EL (cell line): ENCODE measurements at places on chromosomes 16 and 17.

GRCh38 chr17:33016920-33017319 lies 25.3 kb downstream of the SPACA3 start:
- DNase-seq, result no peak

- no peak for DNase-seq
These were observed 11.3 kb downstream of the LMF1 start for GRCh38 chr16:959232-960040.

GRCh38 chr16:69334696-69335095 lies 4.3 kb upstream of the PDF start:
- DNase-seq, result no peak

DNA sequence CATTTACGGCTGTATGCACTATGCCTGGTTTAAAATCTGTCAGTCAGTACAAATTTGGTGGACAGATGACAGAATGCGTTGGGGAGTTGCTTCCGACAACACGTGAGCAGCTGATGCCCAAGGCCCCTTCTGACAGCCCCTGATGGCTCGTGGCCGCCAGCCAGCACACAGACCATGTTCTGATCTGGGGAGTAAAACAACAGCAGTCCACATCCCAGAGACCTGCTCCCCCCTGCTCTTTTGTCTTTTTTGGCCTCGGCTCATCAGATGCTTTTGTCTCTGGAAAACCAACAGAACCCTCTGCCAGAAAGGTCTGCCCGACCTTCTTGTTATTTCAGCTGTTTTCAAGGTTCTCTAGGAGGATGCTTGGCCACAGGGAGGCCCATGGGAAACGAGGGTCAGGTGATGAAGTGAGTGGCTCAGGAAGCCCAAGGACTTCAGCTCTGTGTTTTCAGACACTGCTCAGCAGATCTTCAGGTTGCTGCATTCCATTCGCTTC lies 10.8 kb downstream of the ARSG start:
- no peak for DNase-seq

DNA sequence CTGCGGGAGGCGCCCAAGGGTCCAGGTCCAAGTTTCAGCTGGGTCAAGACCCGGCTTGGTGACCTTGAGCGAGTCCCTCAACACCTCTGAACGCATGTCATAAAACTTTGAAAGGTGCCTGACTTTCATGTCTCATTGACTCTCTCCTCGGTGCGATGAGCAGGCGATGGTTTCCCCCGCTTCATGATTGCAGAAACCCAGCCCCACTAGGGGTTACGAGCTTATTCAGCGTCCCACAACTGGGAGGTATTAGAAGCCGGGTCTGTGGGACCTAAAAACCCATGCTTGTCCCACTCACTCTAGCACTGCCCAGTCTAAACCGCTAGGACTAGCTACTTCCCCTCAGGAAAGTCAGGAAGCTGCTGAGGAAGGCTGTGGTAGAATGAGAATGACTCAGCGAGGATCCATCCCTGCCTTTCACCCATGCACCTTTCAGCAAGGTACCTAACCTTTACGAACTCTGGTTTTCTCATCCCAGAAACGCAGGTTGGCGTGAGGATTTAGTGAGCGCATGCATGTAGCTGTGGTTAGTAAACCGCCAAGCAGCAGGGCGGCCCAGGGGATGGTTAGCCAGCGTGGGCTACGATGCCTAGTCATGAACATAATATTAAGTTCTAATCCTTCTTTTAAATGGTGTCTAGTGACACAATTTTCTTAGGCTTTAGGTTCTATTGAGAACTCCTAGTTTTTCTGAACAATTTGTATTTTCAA lies 26.2 kb upstream of the RFFL start:
- peak; percentile 65 for DNase-seq

GRCh38 chr17:50240851-50241250 lies 33.4 kb upstream of the TMEM92 start:
- peak; percentile 51 for DNase-seq

DNA sequence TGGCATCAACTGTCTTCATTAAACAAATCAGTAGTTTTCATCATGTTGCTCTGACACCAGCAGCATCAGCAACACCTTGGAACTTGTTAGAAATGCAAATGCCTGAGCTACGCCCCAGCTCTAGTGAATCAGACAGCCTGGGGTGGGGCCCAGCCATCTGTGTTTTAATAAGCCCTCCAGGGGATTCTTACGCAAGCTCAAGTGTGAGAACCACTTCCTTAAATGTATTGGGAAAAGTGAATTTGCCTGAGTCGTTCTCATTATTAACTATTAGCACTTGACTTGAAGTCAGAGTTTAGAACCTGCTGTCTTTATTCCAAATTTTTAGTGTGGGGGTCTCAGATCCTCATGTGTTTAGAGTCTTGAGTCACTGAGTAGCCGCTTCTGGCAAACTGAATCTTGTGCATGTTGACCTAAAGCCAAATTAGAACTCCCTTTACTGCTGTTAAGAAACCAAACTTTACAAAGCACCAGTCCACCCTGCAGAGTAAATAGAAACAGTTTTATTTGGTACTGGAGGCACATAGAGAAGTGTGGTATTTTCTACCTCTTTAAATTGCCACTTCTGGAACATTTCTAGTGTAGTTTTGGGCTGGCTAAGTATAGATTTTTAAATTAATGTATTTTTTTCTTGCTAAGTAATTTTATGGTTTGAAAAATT lies 137.4 kb upstream of the COX10 start:
- DNase-seq, result peak; percentile 53

- DNase-seq, result peak; percentile 21
These were observed 615 bp downstream of the PRPSAP1 start for GRCh38 chr17:76353004-76353598.

DNA sequence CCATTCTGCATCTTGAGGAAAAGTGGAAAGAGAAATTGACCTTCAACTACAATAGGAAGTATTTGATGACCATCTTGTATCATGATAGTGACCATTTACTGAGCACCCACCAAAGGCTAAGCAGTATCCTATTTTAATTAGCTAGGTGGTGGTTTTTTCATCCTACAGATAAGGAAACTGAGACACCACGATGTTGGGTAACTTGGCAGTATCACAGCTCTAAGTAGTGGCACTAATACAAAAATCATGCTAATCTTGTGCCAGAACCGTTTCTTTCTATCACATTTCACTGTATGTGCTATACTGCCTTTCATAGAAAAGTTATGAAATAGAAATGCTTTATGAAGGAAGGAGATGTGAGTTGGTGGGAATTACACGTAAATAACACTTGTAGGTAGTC lies 2.3 kb downstream of the EVI2B start:
- DNase-seq, result no peak

DNA sequence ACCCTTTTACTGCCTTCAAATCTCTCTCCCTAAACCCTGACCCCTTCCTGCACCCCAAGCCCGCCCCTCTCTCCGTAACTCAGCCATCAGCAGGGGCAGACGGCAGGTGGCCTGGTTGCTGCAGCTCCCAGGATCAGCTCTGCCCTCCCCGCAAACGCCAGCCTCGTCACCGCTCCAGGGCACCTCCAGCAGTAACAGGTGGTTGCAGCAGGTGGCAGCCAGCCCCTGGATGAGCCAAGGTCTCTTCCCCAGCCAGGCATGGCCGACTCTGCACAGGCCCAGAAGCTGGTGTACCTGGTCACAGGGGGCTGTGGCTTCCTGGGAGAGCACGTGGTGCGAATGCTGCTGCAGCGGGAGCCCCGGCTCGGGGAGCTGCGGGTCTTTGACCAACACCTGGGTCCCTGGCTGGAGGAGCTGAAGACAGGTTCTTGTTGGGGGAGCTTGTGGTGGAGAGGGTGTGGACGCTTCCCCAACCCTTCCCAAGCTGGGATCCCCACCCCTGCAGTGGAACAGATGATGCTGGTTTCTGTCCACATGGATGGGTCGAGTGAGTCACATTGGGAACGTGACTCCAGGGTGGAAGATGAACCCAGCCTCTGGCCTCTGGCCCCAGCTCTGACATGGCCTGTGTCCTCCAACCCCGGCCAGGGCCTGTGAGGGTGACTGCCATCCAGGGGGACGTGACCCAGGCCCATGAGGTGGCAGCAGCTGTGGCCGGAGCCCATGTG lies 558 bp downstream of the HSD3B7 start:
- DNase-seq, result peak; percentile 33

- DNase-seq, result peak; percentile 50
These were observed 3.6 kb upstream of the STAC2 start for GRCh38 chr17:39229274-39229913.

DNA sequence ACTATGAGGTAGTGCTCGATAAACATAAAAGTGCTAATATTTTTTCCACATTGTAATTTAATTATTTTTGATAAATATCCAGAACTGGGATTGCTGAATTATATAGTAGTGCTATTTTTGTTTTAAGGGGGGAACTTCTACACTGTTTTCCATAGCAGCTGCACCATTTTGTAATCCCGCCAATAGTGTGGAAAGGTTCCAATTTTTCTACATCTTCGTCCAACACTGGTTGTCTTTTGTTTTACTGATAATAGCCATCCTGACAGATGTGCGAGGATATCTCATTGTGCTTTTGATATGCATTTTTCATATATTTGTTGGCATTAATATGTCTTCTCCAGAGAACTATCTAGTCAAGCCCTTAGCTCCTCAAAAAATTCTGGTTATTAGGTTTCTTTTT lies 259.6 kb upstream of the KCNJ16 start:
- DNase-seq, result no peak

- peak; percentile 47 for DNase-seq
These were observed 13.5 kb downstream of the SCO1 start for GRCh38 chr17:10683853-10684252.

- no peak for DNase-seq
These were observed 211.9 kb upstream of the HS3ST3A1 start for GRCh38 chr17:13813347-13814240.

DNA sequence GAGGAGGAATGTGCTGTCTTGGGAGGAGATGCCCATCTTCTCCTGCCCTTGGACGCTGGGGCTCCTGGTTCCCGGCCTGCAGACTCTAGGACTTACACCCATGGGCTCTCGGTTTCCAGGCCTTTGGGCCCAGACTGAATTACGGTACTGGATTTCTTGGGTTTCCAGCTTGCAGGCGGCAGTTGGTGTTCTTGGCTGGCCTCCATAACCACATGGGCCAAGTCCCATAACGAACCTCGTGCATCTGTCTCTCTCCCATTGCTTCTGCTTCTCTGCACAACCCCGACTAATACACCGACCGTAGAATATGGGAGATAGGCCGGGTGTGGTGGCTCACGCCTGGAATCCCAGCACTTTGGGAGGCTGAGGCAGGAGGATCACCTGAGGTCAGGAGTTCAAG lies 162.6 kb downstream of the SDK2 start:
- no peak for DNase-seq

DNA sequence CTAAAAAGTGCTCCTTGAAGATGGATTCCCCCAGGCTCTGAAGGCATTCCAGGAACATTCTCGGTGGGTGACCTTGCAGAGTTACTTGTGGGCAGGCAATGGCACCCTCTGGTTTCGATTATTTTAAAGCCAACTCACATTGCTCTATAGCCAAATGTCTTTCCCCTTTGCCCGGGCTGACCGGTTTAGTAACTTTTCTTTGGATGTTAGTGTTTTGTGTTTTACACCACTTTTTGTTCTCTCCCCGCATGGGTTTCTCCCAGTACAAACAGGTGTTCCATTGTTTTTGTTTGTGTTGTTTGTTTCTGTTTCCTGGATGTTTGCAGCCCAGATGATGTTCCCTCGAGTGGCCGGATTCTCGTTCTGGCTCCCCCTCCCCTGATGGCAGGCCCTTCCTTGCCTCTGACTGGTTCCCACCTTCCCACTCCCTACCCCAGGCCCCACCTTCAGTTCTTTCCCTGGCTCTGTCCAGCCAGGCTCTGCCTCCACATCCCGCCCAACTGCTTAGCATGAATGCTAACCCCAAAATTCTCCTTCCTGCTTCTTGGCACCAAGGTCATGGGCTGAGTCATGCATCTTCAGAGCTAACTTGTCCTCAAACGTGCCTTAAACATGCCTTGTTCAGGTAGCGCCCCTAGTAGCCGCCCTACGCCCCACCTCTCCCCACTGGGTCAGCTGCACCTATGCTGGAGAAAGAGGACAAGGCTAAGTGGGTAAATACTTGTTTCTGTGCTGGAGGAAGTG lies 40.6 kb downstream of the ELAC2 start:
- DNase-seq, result peak; percentile 15

- no peak for DNase-seq
These were observed 159.4 kb downstream of the ZNF423 start for GRCh38 chr16:49696414-49697101.

- no peak for DNase-seq
These were observed 831.0 kb upstream of the EEF2KMT start for GRCh38 chr16:5928476-5929065.

GRCh38 chr17:80146121-80147034 lies 550 bp downstream of the EIF4A3 start:
- peak; percentile 29 for DNase-seq

DNA sequence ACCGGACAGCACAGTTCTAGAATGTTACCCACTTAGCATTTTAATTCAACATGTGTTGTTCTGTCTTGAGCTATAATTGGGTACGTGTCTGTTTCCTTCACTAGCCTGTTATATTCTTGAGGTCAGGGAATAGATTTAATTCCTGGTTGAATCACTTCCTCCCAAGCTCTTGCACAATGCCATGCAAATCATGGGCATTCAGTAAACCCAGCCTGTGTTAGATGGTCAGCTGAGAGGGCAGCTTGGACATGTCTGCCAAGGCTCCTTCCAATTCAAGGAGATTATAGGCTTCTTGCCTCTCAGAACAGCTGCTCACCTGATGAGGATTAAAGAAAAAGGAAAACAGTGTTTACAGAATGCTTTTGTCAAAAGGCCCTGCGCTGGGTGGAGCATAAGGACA lies 12.6 kb downstream of the C1QTNF1 start:
- peak; percentile 91 for DNase-seq

DNA sequence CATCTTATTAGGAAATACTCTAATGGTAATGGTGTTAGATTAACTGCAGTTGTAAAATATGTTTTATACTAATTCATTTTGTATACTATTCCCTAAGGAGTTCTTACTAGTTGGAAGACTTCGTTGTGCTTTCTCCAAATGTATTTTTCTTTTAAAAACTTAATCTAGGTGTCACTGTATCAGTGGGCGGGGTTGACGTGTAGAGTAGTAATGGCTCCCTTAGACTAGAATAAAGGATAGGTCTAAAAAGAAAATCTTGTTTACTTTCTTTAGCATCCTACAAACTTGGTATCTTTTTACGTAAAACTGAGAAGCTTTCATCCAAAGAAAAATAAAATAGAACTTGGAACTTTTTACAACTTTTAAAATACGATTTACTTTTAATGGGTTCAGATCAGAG lies 55.0 kb upstream of the MRC2 start:
- DNase-seq, result no peak

DNA sequence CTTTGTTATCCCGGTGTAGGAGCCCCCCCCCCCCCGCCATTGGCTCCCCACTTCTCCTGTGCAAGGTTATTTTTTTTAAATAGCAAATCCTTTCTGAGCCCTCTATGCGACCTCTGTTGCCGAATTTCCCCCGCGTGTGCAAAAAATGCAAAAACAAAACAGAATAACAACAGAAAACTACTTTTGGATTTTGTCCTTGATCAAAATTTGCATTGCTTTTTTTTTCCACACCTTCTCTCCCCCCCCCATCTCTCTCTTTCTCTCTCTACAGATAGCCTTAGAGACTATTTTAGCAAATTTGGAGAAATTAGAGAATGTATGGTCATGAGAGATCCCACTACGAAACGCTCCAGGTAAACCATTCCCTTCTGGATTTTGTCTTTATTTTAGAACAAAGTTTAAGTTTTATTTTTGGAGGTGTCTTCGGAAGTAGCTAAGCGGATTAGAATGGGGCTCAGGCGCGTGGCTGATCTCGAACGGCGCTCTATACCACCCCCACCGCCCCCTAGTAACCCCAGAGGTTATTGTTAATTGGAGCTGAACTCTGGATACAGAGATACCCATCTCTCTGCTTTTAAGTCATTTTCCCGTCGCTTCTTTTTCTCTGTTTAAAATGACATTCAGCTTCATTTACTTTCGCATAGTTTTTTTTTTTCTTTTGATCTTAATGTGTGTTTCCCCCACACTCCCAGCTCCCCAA lies 1.0 kb downstream of the MSI2 start:
- peak; percentile 8 for DNase-seq

GRCh38 chr17:34991606-34992005 lies 11.3 kb downstream of the LIG3 start:
- DNase-seq, result no peak
